NCI-H1694 (cell line): ENCODE measurements at places on chromosomes 7 and 10.
A peak's percentile ranks its signal among the peaks of the same experiment; 100 is the strongest.

- no peak for DNase-seq
These were observed 222.2 kb downstream of the C7orf25 start for GRCh38 chr7:42689626-42690025.

GRCh38 chr7:74499835-74500388, 46.2 kb downstream of the GTF2IRD1 start:
- DNase-seq = no peak

GRCh38 chr7:150871601-150872000, 19.3 kb downstream of the AOC1 start:
- no peak for DNase-seq

DNA sequence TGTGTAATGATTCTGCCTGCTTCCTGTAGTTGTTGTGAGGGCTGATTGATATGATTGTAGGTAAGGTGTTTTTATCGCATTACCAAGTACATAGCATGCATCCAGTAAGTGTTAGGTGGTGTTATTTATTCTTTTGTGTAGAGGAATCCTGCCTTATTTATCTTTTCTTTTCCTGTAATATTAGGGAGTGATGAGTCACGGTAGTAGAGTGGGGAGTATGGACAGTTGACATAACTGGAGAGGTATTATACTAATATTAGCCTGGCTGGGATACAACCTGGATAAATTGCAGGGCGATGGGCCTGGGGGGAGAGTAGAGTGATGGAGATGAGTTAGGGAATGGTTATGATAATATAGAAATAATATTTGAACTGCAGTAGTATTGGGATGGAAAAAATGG, 9.8 kb downstream of the SDK1 start:
- DNase-seq = no peak

- DNase-seq = peak; percentile 76
These were observed 337.7 kb upstream of the NPVF start for GRCh38 chr7:25565949-25566348.

DNA sequence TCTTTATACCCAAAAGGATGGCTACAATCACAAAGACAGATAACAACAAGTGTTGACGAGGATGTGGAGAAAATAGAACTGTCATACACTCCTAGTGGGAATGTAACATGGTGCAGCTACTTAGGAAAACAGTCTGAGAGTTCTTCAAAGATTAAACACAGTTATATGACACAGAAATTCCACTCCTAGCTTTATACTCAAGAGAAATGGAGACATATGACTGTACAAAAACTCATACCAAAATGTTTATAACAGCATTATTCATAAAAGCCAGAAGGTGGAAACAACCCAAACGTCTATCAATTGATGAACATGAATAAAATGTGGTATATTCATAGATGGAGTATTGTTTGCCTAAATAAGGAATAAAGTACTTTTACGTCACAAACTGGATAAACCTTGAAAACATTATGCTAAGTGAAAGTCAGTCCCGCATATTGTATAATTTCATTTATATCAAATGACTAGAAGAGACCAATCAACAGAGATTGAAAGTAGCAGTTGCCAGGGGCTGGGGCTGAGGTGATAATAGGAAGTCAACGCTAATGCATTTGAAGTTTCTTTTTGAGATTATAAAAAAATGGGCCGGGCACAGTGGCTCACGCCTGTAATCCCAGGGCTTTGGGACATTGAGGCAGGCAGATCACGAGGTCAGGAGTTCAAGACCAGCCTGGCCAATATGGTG, 61.6 kb upstream of the SRPK2 start:
- DNase-seq = no peak
